ENCODE measurements at places on chromosomes 1 and 21.

DNA sequence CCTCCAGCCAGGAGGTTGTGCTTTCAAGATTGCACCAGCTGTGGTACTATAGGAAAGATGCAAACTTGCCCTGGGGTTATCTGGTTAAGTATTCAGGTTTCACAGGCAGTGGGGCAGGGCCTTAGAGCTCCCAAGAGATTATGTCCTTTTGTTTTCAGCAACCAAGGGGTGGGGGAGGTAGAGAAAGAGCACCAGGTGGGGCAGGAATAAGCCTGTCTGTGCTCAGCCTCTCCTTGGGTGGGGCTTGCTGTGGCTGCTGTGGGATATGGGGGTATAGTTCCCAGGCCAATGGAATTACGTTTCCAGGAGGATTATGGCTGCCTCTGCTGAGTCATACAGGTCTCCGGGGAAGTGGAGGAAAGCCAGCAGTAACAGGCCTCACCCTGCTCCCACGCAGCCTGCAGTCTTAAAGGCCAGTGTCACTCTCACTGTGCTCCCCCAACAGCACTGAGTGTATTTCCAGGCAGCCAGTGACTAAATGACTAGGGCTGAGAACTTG lies 508.6 kb downstream of the RWDD3 start:
- no peak for DNase-seq

DNA sequence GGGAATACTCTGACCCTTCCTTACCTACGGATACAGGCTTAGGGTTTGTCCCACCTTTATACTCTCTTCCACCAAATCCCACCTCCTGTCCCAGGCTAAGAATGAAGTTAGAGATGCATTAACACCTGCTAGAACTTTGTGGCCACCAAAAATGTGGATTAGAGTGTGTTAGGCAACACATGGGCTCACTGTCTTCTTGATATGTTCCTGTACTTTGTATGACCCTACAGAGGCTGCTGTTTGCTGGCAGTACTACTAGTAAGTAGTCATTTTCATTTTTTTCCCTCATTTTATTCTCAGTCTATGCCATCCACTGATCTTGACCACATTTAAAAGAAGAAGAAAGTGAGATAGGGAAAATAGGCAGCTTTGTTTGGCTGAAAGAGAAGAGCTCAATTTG lies 21.0 kb upstream of the TMEM39B start:
- no peak for DNase-seq

DNA sequence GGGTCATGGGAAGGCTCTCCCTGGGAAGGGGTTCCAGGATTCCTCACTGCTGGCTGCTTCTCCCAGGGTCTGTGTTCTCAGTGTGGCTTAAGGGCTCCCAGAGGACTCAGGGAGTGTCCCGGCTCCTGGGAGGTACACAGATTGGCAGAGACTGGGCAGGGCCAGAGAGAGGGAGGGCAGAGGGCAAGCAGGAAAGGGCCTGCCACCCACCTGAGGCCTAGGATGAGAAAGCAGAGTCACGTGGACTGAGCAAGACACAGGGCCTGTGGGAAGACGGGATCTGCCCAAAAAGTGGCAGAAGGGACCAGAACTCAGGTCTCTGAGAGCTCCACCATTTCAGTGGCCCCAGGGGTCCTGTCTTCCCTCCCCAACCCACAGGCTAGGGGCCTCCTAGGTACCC lies 871 bp downstream of the SLFNL1 start:
- no peak for DNase-seq

- DNase-seq: peak; percentile 72
Measured at GRCh38 chr1:10528066-10529014, 53.6 kb downstream of the PEX14 start.

DNA sequence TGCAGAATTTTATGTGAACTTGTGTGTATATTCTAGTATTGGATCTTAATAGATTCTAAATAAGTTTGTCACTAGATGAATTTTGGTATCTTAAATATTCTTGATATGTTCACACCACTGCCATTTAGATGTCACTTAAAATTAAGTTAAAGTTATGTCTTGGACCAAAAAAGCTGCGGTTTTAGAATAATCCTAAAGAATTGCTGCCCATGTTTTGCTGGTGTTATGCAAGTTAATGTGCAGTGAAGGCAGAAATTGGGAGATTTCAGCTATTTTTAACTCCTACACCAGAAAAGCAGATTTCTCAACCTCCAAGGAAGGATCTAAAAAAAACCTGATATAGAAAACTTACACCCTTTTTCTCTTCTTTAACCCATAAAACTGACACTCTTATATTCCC lies 757 bp downstream of the ACADM start:
- peak; percentile 4 for DNase-seq

DNA sequence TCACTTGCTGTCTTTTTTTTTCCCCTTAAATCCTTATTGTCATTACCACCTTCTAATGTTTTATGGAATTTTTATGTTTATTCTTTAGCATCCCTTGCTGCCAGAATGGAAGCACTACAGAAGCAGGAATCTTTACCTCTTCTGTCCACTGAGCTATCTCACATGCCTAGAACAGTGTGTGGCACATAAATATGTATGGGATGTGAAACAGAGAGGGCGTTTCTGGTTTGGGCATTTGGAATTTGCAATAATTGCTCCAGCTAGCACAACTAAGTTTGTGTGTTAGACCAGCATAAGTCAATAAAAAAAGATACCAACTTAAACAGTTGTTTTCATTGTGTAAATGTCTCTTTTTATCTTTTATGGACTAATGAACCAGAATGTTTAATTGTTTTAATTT lies 330.8 kb downstream of the DISC1 start:
- DNase-seq: no peak

DNA sequence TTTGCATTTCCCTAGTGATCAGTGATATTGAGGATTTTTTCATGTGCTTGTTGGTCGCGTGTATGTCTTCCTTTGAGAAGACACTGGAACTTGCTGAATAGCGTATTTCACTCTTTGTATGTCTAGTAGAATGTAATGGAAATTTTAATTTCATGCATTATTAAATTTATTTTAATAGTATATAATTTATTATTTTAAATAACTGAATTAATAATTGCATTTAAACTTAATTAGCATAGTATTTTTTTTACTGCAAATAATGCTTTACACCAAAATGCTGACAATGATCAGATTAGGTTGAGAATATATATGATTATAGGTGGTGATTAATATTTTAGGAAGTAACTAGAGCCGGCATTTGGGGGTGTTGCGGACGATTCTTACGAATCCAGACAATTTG lies 10.5 kb upstream of the MTARC1 start:
- DNase-seq: no peak

DNA sequence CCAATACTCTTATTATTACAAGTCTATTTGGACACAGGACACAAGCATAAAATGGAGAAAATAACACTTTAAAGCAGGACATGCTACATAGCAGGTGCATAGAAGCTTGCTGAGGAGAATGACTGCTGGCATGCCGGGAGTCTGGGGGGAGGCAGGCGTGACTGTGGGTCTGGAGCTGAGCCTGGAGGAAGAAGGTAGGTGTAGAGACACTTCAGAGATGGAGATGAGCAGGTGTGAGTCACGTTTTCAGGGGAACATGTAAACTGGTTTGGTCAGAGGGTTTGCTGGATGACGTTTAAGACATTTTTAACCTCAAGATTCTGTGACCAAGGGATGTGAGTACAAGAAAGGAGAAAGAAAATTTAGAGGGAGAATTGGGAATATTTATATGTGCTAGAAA lies 24.5 kb downstream of the OSCP1 start:
- DNase-seq: no peak

DNA sequence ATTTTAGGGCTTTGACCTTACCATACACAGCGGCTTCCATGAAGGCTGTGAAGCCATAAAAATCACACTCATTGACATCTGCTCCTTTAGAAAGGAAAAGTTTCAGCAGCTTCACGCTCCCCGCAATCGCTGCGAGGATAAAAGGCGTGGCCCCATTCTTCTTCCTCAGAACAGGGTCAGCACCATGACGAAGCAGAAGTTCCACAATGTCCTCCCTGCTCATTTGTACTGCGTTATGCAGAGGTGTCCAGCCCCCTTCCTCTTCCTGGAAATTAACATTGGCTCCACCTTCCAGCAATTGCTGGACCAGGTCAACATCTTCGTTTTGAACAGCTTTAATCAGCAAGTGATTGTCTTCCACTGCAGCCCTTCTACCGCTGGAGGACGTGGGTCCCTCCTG lies 2.7 kb downstream of the RNASEL start:
- DNase-seq: no peak

DNA sequence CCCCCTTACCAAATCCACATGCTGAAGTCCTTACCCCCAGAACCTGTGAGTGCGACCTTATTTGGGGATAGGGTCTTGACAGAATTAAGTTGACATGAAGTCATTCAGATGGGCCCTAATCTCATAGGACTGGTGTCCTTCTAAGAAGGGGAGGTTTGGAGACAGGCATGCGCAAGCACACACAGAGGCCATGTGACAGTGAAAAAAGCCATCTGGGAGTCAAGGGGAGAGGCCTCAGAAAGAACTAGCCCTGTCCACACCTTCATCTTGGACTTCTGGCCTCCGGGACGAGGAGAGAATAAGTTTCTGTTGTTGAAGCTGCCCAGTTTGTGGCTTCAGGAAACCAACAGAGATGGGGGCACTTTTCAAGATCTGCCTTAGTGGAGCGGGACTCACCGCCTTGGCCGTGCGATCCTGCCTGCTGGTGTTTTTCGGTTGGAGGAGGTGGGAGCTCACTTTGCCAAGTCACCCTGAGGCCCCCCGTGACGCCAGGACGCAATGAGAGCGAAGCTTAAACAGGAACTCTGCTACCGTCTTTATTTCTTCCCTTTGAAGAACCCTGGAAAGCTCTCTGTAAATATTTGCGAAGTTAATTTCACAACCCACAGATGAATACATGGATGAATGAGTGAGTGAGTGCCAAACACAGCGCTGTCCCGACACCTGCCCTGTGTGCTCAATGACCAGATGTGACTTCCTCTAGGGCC lies 42.5 kb upstream of the C1orf174 start:
- DNase-seq: no peak

All from dermis blood vessel endothelial cell (primary cell).